ENCODE measurements at places on chromosomes 4 and X.
A peak's percentile ranks its signal among the peaks of the same experiment; 100 is the strongest.

- ATAC-seq = peak; percentile 85
These were observed 460.3 kb downstream of the SPRY1 start for GRCh38 chr4:123856689-123857545.

- ATAC-seq = no peak
These were observed 184.8 kb downstream of the GABRG1 start for GRCh38 chr4:45939056-45939455.

DNA sequence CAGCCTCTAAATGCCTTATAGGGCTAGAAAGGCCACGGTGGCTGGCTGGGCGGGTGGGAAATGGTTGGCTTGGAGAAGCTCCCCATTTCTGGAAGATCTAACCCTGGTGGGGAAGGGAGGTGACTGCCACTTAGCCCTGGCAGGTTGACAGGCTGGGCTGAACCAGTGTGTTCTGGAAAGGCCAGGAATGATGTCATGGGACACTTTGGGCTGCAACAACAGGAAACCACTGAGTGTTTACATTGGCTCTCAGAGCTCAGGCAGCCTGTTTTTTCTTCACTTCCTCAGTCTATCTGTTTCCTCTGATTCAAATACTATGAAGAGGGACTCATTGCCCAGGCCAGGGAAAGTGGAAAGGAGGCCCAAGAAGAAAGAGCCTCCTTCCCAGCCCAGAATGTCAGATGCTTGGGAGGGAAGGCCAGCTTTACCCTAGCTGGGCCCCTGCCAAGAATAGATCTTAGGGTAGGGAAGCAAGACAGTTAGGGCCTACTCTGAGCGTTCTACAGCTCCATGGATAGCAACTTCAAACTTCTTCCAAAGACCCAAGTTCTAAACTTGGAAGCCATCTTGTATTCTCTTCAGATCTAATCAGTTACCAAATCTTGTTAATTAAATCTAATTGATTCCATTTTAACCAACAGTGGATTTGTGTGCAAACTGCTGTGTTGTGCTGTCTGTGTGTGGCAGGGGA is 65.8 kb upstream of the MSN start:
- ATAC-seq = peak; percentile 66

- peak; percentile 77 for ATAC-seq
These were observed 219.0 kb downstream of the TLL1 start for GRCh38 chr4:166091912-166092510.

GRCh38 chrX:80285131-80285773 is 135.0 kb upstream of the TENT5D start:
- peak; percentile 73 for ATAC-seq

- no peak for ATAC-seq
These were observed 34.5 kb downstream of the TNIP2 start for GRCh38 chr4:2721586-2721985.

All from SK-N-SH treated with all-trans-retinoic acid at 6 μM for 48 hours (cell line).